T-helper 2 cell (primary cell): ENCODE measurements at places on chromosomes 11 and 22.

GRCh38 chr11:36360826-36361415 is 64.8 kb downstream of the PRR5L start:
- DNase-seq, result no peak

GRCh38 chr11:2569731-2570210 is 125.0 kb downstream of the KCNQ1 start:
- DNase-seq, result no peak

GRCh38 chr11:2781408-2782274 is 81.8 kb upstream of the KCNQ1OT1 start:
- no peak for DNase-seq

GRCh38 chr11:124749912-124750311 is 2.1 kb downstream of the VSIG2 start:
- no peak for DNase-seq

DNA sequence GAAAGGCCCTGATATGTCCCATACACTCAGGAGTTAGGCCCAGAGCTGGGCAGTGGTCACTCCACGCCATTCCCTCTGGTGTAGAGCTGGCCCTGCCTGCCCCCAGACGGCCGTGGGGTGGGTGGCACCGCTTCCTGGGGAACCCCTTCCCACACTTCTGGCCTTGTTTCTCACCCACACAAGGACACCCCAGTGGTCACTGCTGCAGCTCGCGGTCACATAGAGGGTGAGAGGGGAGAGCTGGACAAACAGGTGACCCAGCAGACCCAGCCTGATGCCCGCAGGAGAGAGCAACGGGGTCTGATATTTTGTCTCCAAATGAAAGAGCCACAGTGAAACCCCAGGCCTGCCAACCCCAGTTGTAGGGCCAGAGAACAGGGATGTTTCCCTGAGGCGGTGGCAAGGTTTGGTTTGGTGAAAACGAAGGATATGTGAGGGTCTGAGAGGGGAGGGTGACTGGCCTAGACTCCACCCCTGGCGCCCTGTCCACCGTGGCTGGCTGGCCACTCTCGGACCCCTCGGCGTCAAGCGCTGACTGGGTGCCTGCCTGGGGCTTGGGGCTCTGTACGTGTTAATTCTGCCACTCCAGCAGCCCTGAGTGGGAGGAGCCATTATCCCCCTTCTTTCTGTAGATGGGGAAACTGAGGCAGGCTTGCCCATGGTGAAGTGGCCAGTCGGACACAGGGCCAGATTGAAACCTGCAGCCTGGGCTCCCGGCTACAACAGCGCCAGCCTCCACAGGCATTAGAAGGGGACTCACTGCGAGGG is 71.0 kb upstream of the PPARA start:
- DNase-seq, result no peak

GRCh38 chr22:32926600-32926999 is 125.1 kb downstream of the TIMP3 start:
- DNase-seq, result no peak

DNA sequence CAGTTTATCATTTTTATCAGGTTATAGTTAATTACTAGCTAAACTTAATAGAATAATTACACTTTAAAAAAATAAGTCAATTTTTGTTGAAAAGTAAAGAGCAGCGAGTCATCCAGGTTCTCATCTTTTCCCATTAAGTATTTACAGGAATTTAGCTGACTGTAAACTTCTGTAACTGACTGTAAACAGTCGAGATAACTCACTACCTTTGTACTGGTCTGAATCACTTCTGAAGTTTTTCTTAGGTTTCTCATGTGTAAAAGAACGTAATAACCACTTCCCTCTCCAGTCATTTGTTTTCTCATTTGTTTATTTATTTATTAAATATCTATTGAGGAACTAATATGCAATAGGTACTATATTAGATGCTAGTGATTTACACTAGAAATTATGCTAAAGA is 270.8 kb downstream of the DYNC2H1 start:
- DNase-seq, result no peak

- no peak for DNase-seq
Observed at GRCh38 chr11:62880231-62880802, 379 bp upstream of the SLC3A2 start.

GRCh38 chr11:9462806-9463537 is 2.2 kb downstream of the ZNF143 start:
- DNase-seq, result no peak

- no peak for DNase-seq
Observed at GRCh38 chr11:10641177-10641911, 52.2 kb downstream of the IRAG1 start.

- no peak for DNase-seq
Observed at GRCh38 chr11:2481253-2481652, 36.4 kb downstream of the KCNQ1 start.

- DNase-seq, result peak; percentile 54
Observed at GRCh38 chr11:64251016-64251752, at the start of gene PLCB3. Gene PLCB3 (plus strand): TSS chr11:64251530. CDS start chr11:64251650, 120 bp downstream.

GRCh38 chr22:49243965-49244364 is 583.7 kb downstream of the BRD1 start:
- DNase-seq, result no peak

DNA sequence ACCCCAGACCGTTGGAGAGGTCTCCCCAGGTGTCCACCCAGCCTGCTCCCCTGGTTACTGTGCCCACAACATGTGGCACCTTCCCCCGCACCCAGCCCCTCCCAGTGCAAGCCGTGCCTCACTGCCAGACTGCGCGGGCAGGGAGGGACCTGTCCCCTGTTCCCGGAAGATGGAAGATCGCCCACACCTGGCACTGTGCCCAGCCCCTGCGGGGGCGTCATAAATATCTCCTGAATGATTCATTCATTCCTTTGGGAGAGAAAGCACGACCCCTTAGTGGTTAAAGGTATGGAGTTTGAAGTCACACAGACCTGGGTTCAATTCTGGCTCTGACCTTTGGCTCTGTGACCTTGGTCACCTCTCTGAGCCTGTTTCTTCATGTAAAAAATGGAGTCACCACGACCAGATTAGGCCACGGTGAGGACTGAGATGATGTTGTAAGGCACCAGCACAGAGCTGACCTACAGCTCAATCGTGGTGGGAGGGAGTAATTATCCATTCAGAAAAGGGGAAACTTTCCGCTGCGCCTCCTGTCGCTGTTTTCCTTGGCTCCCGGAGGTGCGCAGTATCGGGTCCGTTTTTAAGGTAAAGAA is 497 bp upstream of the SYT12 start:
- DNase-seq, result no peak
